ENCODE measurements at places on chromosomes 2 and 18. TPM values are rescaled to one million over a fixed set of nuclear protein-coding genes. Genes with fewer than 3 reads are reported as not detected.

GREB1L gene
- 12.1 TPM for total RNA-seq

SDC1 gene
- total RNA-seq, result 1.5 TPM

CDH2 gene
- total RNA-seq, result 4.9 TPM

KIF3C gene
- total RNA-seq, result 6.9 TPM

LBX2 gene
- not detected for total RNA-seq

ACSL3 gene
- total RNA-seq, result 44.0 TPM

SLC5A7 gene
- total RNA-seq, result 1.9 TPM

ZNF638 gene
- total RNA-seq, result 161 TPM

DNA sequence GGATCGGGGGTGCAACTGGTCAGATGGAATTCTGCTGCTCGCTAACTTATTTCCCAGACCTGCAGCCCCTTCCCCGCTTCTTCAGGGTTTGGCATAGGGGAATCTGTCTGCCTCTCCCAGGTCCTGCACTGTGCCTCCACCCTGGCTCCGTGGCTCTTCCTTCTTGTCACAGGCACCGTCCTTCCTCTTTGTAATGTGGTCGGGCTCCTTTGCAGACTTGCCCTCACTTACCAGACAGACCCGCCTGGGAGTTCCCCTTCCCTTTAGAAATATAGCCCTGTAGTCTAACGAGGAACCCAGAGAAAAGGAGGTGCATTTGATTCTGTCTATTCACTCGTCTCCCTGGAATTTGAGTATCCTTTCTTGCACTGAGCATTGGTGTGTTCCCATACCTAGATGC lies 63.9 kb upstream of the PAX8 start:
- no peak for DNase-seq
- H3K36me3 ChIP-seq, result no peaks in the 10 kb centered on the region
- no peak overlapping the region for H3K27ac ChIP-seq

GRCh38 chr2:20351555-20352229 lies 1.0 kb upstream of the PUM2 start:
- no peak for DNase-seq
- no peaks in the 10 kb centered on the region for H3K4me1 ChIP-seq
- H3K36me3 ChIP-seq, result no peaks in the 10 kb centered on the region
- H3K27me3 ChIP-seq, result no peaks in the 10 kb centered on the region
- peak overlapping the region; percentile 95 for H3K27ac ChIP-seq

GRCh38 chr2:218286570-218287459 lies 5.5 kb downstream of the TMBIM1 start:
- no peaks in the 10 kb centered on the region for H3K4me1 ChIP-seq
- H3K27me3 ChIP-seq, result no peaks in the 10 kb centered on the region
- peak overlapping the region; percentile 50 for H3K4me3 ChIP-seq
- H3K36me3 ChIP-seq, result no peaks in the 10 kb centered on the region

DNA sequence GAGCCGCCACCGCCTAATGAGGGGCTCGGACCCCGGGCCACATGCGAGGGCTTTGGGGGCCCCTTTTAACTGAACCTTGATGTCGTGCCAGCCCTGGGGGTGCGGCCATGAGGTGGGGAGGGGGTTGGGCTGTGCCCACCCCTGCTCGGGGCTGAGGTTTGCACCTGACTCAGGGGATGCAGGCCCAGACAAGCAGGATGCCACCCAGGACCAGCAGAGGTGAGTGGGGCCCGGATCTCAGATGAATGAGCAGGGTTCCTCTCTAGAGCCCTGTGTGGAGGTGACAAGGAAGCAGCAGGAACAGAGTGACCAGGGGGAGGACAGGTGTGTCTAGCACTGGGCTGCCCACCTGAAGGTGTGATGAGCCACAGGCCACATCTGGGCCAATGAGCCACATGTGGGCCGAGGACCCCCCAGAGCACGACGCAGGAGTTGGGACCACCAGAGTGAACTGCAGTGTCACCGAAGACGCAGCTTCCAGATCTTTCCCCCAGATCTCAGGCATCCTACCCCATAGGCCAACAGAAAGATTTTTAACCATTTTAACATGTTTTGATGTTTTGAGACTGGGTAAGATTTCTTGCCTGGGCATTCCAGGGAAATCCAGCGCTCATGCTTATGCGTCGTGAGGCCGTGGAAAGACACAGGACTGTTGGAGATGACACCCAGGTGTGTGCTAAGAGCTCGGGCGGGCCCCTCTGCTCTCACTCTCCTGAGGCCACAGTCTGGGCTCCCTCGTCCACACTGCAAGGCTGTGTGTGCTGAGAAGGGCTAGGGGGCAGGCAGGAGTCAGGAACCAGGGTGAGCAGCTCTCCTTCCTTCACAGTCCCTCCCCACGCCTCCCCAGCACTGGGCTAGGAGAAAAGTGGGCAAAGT lies 73.6 kb downstream of the DDX1 start:
- no peak overlapping the region for H3K27ac ChIP-seq
- no peak for DNase-seq
- H3K27me3 ChIP-seq, result no peaks in the 10 kb centered on the region

- no peak overlapping the region for H3K4me3 ChIP-seq
- no peaks in the 10 kb centered on the region for H3K27me3 ChIP-seq
- H3K4me1 ChIP-seq, result no peaks in the 10 kb centered on the region
- no peak overlapping the region for H3K27ac ChIP-seq
- no peaks in the 10 kb centered on the region for H3K36me3 ChIP-seq
- DNase-seq, result no peak
Measured at GRCh38 chr18:49762191-49763077, 50.9 kb downstream of the ACAA2 start.

DNA sequence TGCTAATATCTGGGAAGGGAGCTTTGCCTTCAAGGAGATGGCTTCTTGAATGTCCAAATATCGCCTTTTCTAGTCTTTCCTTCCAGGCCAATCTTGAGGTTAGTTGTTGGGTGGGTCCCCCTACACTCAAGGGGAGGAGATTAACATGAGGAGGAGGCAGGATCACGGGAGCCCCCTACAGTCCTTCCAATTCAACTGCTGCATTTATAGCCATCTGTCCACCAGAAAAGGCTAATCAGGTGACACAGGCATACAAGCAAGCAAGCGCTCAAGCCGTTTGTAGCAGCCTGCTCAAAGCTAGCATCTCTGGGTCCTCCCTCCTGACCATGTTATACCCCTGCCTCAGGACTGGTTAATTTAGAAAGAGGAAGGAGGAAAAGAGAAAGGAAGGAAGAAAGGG lies 87.6 kb downstream of the MRPS9 start:
- H3K4me3 ChIP-seq, result no peak overlapping the region
- H3K36me3 ChIP-seq, result no peaks in the 10 kb centered on the region
- no peaks in the 10 kb centered on the region for H3K4me1 ChIP-seq

DNA sequence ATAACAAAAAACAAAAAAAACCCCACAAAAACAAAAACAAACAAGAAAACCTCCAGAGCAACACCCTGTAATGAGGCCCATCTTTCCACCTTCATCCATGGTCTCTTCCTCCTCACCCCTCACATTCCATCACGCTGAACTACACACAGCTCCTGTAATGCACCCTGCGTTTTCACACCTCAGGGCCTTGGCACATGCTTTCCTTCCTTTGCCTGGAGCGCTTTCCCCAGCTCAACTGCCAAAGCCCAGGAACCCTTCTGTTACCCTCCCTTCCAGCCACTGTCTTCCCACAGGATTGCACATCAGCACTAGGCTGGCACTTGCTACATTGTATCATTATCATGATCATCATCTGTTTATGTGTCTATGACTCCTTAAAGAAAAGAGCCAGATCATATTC lies 29.4 kb downstream of the TMEM247 start:
- DNase-seq, result no peak
- H3K36me3 ChIP-seq, result no peaks in the 10 kb centered on the region
- H3K27ac ChIP-seq, result no peak overlapping the region
- no peaks in the 10 kb centered on the region for H3K4me1 ChIP-seq

- DNase-seq, result no peak
- H3K36me3 ChIP-seq, result no peaks in the 10 kb centered on the region
- no peak overlapping the region for H3K27ac ChIP-seq
- no peaks in the 10 kb centered on the region for H3K27me3 ChIP-seq
Measured at GRCh38 chr2:24231461-24231881, 56.6 kb downstream of the FAM228A start.

GRCh38 chr18:74110149-74110548 lies 37.5 kb downstream of the FBXO15 start:
- no peak overlapping the region for H3K27ac ChIP-seq
- H3K36me3 ChIP-seq, result no peaks in the 10 kb centered on the region
- no peak overlapping the region for H3K4me3 ChIP-seq
- H3K27me3 ChIP-seq, result no peaks in the 10 kb centered on the region
- DNase-seq, result no peak

DNA sequence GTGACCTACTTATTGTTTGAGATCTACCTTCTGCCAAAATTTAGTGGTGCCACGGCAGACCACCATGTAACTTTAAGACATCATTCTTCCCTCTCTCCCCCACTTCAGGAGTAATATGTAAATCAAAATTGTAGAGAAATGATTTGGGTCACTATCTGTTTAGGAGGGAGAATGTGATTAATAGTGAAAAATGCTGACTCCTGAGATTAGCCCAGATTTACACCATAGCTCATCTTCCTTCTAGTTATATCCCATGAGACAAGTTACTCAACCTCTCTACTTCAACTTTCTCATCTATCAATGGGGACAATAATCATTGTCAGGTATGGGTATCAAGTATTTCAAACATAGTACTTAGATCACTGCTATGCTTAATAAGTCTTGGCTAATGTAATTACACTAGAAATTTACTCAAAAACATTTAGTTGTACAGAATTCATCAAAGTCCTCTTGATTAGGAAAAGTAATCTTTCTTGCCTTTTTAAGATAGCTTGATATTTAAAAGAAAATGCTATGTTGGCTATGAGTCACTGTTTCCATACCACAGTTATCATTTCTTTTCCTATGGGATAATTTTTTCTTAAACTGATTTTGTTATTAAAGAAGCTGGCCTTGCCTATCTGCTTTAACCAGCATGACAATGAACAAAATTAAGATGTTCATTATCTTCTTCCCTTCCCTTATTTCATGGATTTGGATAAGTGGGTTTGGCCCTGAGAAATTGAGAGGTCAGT lies 1038.9 kb upstream of the ZEB2 start:
- H3K4me3 ChIP-seq, result no peak overlapping the region
- H3K4me1 ChIP-seq, result peaks cover 2% of the 10 kb centered on the region
- H3K36me3 ChIP-seq, result no peaks in the 10 kb centered on the region

DNA sequence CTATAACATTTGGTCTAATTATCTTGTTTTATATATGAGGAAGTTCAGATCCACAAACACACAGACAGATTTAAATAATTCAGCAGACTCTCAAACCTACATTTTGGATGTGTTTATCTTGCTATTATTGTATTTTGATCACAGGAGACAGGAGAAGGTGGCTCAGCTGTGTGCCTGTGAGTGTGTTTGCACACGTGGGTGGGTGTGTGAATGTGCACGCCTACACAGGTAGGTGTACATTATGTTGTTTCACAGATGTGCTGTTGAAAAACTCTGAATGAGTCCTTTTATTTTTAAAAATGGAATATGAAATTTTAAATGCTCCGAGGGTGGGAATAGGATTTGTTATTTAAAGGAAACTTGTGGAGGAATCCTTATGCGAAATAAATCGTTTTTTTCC lies 183.4 kb downstream of the PRKCE start:
- no peak overlapping the region for H3K27ac ChIP-seq
- no peak overlapping the region for H3K4me3 ChIP-seq
- no peaks in the 10 kb centered on the region for H3K4me1 ChIP-seq
- no peaks in the 10 kb centered on the region for H3K27me3 ChIP-seq

GRCh38 chr2:54845514-54845913 lies 122.1 kb downstream of the EML6 start:
- no peaks in the 10 kb centered on the region for H3K27me3 ChIP-seq
- H3K36me3 ChIP-seq, result no peaks in the 10 kb centered on the region
- H3K4me1 ChIP-seq, result no peaks in the 10 kb centered on the region
- no peak overlapping the region for H3K4me3 ChIP-seq

GRCh38 chr2:239846789-239847676 lies 178.1 kb downstream of the NDUFA10 start:
- H3K4me1 ChIP-seq, result no peaks in the 10 kb centered on the region
- no peak overlapping the region for H3K4me3 ChIP-seq
- H3K36me3 ChIP-seq, result no peaks in the 10 kb centered on the region
- DNase-seq, result no peak

- H3K36me3 ChIP-seq, result no peaks in the 10 kb centered on the region
- H3K4me1 ChIP-seq, result no peaks in the 10 kb centered on the region
- peak; percentile 19 for DNase-seq
- no peak overlapping the region for H3K4me3 ChIP-seq
Measured at GRCh38 chr18:49521216-49521835, 34.3 kb upstream of the C18orf32 start.

GRCh38 chr2:239227661-239228371 lies 173.0 kb downstream of the HDAC4 start:
- peak; percentile 73 for DNase-seq
- peak overlapping the region; percentile 90 for H3K27ac ChIP-seq
- H3K4me1 ChIP-seq, result peaks cover 93% of the 10 kb centered on the region
- H3K36me3 ChIP-seq, result no peaks in the 10 kb centered on the region

DNA sequence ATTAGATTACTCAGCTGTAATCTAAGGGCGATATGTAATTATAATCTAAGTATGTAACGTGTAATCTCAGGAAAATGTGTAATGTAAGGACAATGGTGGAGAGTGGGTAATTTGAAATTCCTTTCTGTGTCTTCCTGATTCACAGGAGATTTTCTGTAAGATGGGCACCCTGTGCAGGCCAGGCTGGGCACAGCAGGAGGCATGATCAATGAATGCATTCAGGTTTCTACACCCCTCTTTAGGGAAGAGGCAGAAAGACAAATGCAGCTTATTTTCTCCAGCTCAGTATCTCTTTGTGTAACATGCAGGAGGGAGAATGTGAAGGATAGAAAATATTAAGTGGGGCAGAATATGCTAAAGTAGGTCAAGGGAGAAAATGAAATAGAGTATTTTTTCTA lies 320.1 kb downstream of the PIK3C3 start:
- no peak overlapping the region for H3K4me3 ChIP-seq
- H3K27me3 ChIP-seq, result no peaks in the 10 kb centered on the region
- H3K4me1 ChIP-seq, result no peaks in the 10 kb centered on the region
